GM12864 (cell line): ENCODE measurements at places on chromosomes 1 and 21.

DNA sequence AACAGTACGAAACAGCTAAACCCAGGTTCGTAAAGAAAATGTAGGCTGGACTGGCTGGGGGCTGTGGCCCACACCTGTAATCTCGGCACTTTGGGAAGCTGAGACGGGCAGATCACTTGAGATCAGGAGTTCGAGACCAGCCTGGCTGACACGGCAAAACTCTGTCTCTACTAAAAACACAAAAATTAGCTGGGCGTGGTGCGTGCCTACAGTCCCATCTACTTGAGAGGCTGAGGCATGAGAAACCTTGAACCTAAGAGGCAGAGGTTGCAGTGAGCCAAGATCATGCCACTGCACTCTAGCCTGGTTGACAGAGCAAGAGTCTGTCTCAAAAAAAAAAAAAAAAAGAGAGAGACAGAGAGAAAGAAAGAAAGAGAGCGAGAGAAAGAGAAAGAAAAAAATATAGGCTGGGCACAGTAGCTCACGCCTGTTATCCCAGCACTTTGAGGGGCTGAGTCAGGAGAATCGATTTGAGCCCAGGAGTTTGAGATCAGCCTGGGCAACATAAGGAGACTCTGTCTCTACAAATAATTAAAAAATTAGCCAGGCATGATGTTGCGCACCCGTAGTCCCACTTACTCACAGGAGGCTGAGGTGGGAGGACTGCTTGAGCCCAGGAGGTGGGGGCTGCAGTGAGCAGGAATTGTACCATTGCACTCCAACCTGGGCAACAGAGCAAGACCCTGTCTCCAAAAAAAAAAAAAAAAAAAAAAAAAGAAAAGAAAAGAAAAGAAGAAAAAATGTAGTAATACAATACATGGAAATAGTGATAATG lies 35.7 kb downstream of the CAPZB start:
- DNase-seq = no peak

DNA sequence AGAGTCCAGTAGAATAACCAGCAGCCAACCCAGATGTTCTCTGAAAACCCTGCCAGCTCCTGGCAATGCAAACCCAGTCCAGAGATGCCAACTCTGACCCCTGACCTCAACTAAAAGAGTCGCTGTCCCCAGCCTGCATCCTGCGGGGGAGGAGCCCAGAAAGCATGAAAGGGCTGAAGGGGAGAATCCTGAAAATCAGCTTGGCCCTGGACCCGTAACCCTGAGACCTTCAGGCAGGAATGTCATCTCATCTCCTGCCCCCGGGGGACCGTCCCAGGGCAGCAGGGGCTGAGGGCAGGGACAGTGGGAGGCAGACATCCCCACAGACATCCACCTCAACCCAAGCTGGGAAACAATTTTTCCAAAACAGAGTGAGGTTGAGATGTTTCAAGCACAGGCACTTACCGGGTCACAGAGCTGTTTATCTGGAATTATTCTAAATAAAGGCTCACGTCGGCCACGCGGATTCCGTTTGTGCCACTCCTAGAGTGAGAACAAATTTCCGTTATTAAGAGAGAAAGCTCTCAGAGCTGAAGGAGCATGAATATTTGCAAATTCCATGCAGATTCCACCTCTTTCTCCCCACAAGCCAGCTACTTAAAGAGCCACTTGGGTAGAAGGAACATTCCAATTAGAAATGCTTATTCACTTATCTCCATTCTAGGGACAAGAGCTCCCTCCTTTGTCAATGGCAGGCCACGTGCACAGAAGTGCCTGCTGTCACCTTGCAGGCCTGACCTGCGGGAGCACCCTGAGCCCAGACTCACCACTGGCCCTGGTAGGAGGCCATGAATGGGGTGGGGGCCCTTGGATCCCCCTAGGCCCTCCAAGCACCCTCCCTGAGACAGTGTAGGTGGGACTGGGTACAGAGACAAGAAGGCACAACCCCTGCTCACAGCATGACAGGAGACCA lies 240.1 kb downstream of the NPHP4 start:
- no peak for DNase-seq

DNA sequence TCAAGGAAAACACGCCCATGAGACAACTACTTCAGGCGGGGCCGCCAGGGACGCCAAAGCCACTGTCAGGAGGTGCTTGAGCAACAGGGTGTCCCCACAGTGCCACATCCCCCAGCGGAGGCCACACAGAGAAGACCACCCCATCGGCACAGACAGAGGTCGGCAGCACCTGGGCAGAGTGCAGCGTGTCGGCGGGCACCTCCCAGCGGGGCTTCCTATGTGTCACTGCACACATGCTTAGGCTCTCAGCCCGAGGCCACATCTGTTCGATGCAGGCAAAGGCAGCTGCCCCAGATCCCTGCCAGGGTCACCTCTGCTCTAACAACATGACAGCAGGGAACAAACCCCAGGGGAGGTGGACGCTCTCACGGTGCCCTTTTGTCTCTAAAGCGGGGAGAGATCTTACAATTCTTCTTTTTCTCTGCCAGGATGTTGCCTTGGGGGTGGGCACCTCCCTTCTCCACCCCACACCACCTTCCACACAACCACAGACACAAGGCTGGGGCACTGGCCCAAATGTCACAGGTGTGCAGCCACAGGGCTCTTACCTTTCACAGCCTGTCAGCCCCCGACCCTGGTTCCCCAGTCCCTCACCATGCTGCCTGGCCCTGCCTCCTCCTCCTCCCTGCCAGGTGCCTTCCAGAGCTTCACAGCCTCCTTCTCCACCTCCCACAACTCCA lies 4.2 kb downstream of the KRTAP10-8 start:
- no peak for DNase-seq

DNA sequence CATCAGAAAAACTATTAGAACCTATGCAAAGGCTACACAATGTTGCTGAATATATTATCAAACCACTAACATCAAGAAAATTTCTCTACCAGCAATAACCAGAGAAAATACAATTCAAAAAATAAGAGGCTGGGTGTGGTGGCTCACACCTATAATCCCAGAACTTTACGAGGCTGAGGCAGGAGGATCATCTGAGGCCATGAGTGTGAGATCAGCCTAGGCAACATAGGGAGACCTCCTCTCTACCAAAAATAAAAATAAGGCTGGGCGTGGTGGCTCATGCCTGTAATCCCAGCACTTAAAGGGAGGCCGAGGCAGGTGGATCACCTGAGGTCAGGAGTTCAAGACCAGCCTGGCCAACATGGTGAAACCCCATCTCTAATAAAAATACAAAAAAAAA lies 16.9 kb upstream of the PUM1 start:
- DNase-seq = no peak

DNA sequence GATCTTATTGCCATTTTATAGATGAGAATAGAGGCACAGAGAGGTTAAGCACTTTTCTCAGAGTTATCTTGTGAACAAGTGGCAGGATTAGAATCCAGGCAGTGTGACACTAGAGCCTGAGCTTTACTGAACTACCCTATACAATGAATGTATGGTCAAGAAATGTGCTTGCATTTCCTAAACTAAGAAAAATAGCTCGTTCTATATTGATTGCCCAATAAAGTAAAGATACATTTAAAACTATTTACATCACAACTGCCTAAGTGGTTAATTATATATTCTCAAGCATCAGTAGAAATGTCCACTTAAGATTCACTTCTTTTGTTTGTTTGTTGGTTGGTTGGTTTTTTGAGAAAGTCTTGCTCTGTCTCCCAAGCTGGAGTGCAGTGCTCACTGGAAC lies 91.6 kb downstream of the ZFYVE9 start:
- no peak for DNase-seq

DNA sequence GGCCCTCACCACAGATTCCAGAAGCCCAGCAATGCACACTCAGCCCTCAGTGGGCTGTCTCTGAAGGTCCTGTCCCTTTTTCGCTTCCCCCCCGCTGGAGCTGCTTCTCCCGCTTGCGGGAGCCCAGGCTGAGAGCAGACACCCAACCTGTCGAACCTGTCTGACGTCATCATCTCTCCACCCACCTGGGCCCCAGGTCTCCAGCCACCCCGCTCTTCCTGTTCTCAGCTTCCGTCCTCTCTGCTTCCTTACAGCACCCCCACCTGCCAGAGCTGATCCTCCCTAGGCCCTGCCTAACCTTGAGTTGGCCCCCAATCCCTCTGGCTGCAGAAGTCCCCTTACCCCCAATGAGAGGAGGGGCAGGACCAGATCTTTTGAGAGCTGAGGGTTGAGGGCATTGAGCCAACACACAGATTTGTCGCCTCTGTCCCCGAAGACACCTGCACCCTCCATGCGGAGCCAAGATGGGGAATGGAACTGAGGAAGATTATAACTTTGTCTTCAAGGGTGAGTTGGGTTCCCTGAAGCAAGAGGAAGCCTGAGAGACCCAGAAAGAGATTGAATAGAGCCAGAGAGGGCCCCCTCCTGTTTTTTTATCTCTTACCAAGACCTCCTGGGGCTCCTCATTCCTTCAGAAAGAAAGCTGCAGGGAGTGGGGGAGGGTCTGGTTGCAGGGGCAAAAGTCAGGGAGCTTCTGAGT lies at the start of gene RAB25:
RAB25 (plus strand) TSS at position 224 of the 700 bp plus-strand sequence; CDS start at position 465, 241 bp downstream.
- DNase-seq = no peak

GRCh38 chr1:245475961-245476516 lies 321.3 kb downstream of the KIF26B start:
- no peak for DNase-seq

- no peak for DNase-seq
Observed at GRCh38 chr1:180256341-180257027, 26.4 kb downstream of the LHX4 start.

DNA sequence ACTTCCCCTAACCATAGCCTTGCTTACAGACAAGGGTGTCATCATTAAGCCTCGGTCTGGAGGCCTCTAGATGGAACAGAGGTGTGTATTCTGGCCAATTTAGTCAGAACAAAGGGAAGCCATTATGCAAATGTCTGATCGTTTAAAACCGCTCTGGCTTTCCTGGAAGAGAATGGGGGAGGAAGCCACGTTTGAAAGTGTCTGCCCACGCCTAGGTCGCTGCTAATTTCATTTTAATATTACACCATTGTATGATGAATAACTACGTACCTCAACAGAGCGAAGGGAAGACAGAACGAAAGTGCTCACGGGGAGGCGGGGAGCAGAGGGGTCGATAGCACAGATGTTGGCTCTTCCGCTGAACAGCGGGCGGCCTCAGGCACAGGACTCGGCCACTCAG lies 41.1 kb upstream of the CSF3R start:
- DNase-seq = no peak

GRCh38 chr1:198610362-198610761 lies 28.5 kb upstream of the PTPRC start:
- no peak for DNase-seq

DNA sequence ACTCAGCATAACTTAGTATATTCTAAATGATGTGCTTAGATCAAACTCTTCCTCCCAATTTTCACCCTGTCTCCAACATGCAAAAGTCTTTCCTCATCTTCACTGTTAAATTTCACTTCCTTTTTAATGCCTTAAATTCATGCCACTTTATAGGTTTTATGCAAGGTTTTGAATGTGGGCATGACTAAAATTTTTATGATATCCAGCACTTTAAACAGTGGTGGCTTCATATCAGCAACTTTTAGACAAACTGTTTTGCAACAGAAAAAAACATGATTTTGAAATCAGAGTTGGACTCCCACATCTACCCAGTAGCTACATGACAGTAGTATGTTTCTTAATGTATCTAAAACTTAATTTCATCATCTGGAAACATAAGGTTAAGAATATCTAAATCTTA lies 84.7 kb upstream of the ZP4 start:
- DNase-seq = no peak

DNA sequence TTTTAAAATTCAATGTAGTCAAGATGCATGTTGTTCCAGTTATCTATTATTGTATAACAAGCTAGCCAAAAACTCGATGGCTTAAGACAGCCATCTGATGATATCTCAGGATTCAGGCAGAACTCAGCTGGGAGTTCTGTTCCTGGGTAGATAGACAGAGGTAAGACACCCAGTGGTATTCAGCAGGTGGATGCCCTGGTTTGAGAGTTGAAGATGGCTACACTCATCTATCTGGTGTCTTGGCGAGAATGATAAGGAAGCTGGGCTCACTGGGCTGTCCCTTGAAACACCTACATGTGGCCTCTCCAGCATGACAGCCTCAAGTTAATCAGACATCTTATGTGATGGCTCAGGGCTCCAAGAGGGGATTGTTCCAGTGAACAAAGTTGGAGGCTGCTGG lies 3.3 kb upstream of the KCNK1 start:
- DNase-seq = no peak

DNA sequence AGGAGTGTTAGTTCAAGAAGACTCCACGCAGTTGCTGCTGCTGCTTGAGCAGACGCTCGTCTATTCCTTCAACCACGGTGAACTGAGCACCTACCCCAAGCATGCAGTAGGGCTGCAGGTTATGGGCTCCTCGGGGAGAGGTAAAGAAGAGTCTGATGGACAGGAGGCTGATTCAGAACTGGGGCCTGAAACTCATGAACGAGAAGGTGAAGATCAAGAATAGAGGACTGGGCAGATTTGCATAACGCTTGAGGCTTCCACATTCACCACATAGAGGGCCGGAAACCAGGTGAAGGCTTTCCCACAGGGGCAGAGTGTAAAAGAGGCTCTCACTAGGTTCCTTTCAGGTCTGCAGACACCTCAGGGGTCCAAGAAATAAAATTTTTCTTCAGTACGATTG lies 9.1 kb downstream of the ABCA4 start:
- no peak for DNase-seq

- DNase-seq = no peak
Observed at GRCh38 chr1:221719987-221720386, 21.9 kb downstream of the DUSP10 start.

GRCh38 chr21:32917362-32918135 lies 108.2 kb upstream of the OLIG2 start:
- DNase-seq = no peak

DNA sequence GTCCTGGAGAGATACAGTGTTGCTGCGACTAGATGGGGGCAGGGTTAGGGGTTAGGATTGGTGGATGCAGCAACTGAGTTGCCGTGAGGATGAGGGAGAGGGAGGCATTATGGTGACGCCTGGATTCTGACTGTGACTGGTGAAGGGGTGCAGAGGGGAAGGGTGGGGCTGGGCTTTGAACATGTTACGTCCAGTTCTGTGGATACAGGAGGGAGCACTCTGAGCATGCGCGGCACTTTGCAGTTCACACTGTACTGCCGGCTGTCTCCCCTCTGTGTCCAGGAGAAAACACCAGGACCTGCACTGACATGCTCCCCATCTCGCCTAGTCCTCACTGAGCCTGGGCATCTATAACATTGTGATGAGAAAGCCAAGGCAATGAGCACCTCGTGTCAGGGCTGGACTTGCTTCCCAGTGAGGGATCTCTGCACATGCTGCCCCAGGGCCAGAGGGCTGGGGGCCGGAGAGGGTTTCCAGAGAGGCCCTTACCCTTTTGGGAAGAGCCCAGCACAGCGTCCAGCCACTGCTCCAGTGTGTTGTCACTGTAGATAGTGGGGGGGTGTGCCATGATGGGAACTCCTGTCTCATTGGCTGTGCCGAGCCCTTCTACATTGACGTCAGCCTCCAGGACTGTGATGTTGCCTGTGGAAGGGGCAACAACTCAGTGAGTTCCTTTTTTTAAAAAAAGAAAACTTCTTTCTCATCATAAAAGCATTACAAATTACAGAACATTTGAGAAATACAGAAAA lies 7.6 kb downstream of the FAM151A start:
- DNase-seq = no peak

- no peak for DNase-seq
Observed at GRCh38 chr1:240935920-240936319, 324.0 kb upstream of the GREM2 start.
